ENCODE measurements at places on chromosomes 7 and 10.

- DNase-seq, result no peak
Observed at GRCh38 chr10:28906415-28906814, 229.1 kb downstream of the BAMBI start.

GRCh38 chr10:71152043-71152442 is 60.3 kb upstream of the UNC5B start:
- DNase-seq, result no peak

DNA sequence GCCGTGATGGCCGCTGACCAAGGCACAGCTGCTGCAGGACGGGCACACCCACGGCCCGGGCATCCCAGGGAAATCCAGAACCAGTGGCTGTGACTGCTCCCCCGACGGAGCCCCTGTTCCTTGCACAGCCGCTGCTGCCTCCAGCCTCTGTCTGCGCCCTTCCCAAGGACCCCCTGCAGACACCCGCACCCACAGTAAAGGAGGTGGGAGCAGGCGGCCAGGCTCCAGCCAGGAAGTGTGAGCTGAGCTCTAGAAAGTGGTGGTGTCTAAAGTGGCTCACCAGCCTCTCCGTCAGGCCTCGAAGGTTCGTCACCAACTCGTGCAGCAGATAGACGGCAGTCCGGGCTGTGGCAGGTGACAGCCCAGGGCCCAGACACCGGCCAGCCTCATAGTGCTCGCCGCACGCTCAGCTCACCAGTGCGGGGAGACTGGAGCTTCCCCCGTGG is 306.7 kb downstream of the DNAJB6 start:
- DNase-seq, result no peak

GRCh38 chr10:23824822-23825221 is 384.1 kb upstream of the KIAA1217 start:
- DNase-seq, result no peak

GRCh38 chr10:96711048-96711728 is 9.1 kb downstream of the PIK3AP1 start:
- no peak for DNase-seq

GRCh38 chr7:132998763-132999162 is 83.1 kb downstream of the CHCHD3 start:
- no peak for DNase-seq

- no peak for DNase-seq
Observed at GRCh38 chr7:271266-272107, 18.5 kb upstream of the FOXL3 start.

GRCh38 chr10:113326160-113327111 is 226.4 kb upstream of the HABP2 start:
- no peak for DNase-seq

GRCh38 chr7:42068554-42069280 is 168.3 kb downstream of the GLI3 start:
- no peak for DNase-seq
